Activated CD4-positive, alpha-beta T cell treated with anti-CD3 and anti-CD28 coated beads for 36 hours (primary cell): ENCODE measurements at places on chromosomes 1 and 21. TPM values are rescaled to one million over a fixed set of nuclear protein-coding genes. Genes with fewer than 3 reads are reported as not detected.

DNA sequence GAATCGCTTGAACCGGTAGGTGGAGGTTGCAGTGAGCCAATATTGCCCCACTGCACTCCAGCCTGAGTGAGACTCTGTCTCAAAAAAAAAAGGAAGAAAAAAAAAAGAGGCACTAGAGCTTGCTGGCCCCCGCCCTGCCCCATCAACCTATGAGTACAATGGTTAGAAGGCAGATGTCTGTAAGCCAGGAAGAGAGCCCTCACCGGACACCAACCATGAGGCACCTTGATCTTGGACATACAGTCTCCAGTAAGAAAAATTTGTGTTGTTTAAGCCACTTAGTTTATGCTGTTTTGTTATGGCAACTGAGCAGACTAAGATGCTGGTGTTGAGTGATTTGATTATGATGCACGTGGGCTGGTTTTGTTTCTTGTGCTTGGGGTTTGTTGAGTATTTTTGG lies 34.2 kb downstream of the DIP2A start:
- no peak overlapping the region for H3K27ac ChIP-seq
- no peak overlapping the region for H3K4me3 ChIP-seq
- no peak for DNase-seq
- no peaks in the 10 kb centered on the region for H3K27me3 ChIP-seq
- H3K4me1 ChIP-seq: peaks cover 3% of the 10 kb centered on the region
- H3K36me3 ChIP-seq: peaks cover 40% of the 10 kb centered on the region

GRCh38 chr1:43994794-43995790 lies 3.7 kb downstream of the CCDC24 start:
- no peak overlapping the region for H3K4me3 ChIP-seq
- no peaks in the 10 kb centered on the region for H3K27me3 ChIP-seq
- peaks cover 2% of the 10 kb centered on the region for H3K36me3 ChIP-seq
- peaks cover 8% of the 10 kb centered on the region for H3K4me1 ChIP-seq
- no peak overlapping the region for H3K27ac ChIP-seq

DNA sequence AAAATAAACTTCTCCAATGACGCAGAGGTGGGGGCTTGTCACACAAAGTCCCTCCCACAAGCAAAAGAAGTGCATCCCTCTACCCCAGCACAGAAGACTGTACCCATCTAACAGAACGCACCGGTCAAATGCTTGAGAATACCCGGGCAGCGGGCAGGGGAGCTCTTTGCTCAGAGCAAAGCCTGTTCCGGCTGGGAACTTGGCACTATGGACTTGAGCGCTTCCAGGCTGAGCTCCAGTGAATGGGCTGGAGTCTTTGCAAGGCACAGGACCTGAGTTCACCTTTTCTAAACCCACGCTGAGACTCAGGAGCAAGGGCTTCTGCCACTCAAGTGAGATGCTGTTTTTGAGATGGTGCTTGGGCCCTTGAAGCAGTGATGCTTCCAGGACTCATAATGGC lies 20.3 kb downstream of the RHBG start:
- H3K4me3 ChIP-seq: no peak overlapping the region
- peaks cover 26% of the 10 kb centered on the region for H3K27me3 ChIP-seq
- no peak overlapping the region for H3K27ac ChIP-seq
- DNase-seq: no peak
- H3K36me3 ChIP-seq: no peaks in the 10 kb centered on the region
- H3K4me1 ChIP-seq: peaks cover 5% of the 10 kb centered on the region

DNA sequence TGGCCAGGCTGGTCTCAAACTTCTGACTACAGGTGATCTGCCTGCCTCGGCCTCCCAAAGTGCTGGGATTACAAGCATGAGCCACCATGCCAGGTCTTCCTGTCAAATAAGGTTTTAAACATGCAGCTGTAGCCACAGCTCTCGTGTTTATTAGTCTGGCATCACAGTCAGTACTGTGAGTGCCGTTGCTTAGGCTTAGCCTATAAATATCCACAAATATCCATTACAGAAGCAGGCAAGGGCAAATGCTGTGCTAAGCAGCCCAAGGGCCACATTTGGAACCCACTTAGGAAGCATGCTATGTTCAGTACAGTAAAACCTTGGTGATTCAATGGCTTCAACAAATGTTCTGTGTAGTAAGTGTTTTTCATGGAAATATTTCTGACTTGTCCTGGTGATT lies 75.9 kb downstream of the KIF1B start:
- H3K27me3 ChIP-seq: no peaks in the 10 kb centered on the region
- H3K36me3 ChIP-seq: peaks cover 12% of the 10 kb centered on the region
- peaks cover 26% of the 10 kb centered on the region for H3K4me1 ChIP-seq
- no peak overlapping the region for H3K4me3 ChIP-seq
- DNase-seq: no peak

- no peaks in the 10 kb centered on the region for H3K36me3 ChIP-seq
- H3K27me3 ChIP-seq: no peaks in the 10 kb centered on the region
- no peak for DNase-seq
Observed at GRCh38 chr1:185627761-185628501, 106.3 kb upstream of the HMCN1 start.

DNA sequence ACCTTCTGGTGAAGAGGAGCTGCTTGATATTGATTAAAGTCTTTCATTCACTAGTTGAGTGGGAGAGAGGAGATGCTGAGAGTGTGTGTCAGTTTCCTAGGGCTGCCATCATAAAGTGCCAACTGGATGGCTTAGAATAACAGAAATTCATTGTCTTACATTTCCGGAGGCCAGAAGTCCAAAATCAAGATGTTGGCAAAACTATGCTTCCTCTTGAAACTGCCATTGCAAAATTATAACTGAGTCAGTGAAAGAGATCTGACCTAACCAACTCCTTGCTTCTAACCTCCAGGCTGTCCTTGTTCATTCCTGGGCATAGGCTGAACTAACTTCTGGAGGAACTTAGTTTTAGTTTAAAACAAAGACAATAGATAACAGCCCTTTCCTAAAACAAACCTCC lies 47.1 kb downstream of the PTGS2 start:
- H3K36me3 ChIP-seq: no peaks in the 10 kb centered on the region
- no peak for DNase-seq
- H3K4me1 ChIP-seq: no peaks in the 10 kb centered on the region
- no peak overlapping the region for H3K27ac ChIP-seq
- H3K4me3 ChIP-seq: no peak overlapping the region
- peaks cover 5% of the 10 kb centered on the region for H3K27me3 ChIP-seq

DNA sequence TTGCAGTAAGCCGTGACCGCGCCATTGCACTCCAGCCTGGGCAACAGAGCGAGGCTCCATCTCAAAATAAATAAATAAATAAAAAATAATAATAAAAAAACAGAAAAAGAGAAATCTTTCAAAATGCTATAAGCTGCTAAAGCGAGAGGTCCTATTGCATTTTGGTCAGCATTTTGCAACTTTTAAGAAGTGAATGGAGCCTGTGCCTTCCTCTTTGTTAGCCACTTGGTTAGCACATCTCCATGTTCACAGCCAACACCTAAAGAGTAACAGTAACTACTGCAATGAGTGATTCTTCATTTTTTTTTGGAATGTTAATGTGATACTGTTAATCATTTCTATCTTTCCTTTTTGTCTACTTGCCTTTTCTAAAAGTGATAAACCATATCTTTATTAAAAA lies 80.6 kb downstream of the ERG start:
- H3K27me3 ChIP-seq: peaks cover 4% of the 10 kb centered on the region
- H3K4me3 ChIP-seq: no peak overlapping the region
- no peaks in the 10 kb centered on the region for H3K4me1 ChIP-seq
- DNase-seq: no peak

DNA sequence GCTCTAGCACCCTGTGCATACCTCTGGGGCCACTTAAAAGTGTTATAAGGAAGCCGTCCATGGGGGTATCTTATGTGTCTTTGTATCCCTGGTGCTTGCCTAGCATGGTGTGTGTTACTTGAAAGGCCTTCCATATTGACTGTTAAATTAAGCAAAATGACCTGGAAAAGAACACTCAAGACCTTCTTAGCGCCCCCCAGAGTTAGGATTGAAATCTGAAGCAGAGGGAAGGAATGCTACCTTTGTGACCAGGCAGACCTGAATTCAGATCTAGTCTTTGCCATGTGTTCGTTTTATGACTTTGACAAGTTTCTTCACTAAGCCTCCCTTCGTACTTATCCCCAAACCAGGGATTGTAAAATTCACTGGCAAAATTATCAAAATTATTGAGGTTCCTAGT lies 59.9 kb downstream of the SLC22A15 start:
- H3K4me3 ChIP-seq: no peak overlapping the region
- peaks cover 2% of the 10 kb centered on the region for H3K27me3 ChIP-seq

GRCh38 chr1:98989556-98989907 lies 15.1 kb downstream of the PLPPR5 start:
- H3K4me3 ChIP-seq: no peak overlapping the region
- no peak overlapping the region for H3K27ac ChIP-seq
- H3K36me3 ChIP-seq: no peaks in the 10 kb centered on the region
- DNase-seq: no peak
- H3K4me1 ChIP-seq: peaks cover 10% of the 10 kb centered on the region
- no peaks in the 10 kb centered on the region for H3K27me3 ChIP-seq

- H3K27me3 ChIP-seq: peaks cover 9% of the 10 kb centered on the region
- H3K36me3 ChIP-seq: no peaks in the 10 kb centered on the region
- H3K4me3 ChIP-seq: no peak overlapping the region
- no peak overlapping the region for H3K27ac ChIP-seq
Observed at GRCh38 chr1:119782631-119783325, 14.1 kb upstream of the HMGCS2 start.

GRCh38 chr1:73899311-73899710 lies 298.7 kb downstream of the LRRIQ3 start:
- H3K27me3 ChIP-seq: no peaks in the 10 kb centered on the region
- no peak for DNase-seq
- H3K27ac ChIP-seq: no peak overlapping the region
- H3K4me3 ChIP-seq: no peak overlapping the region
- no peaks in the 10 kb centered on the region for H3K36me3 ChIP-seq
- H3K4me1 ChIP-seq: no peaks in the 10 kb centered on the region

DNA sequence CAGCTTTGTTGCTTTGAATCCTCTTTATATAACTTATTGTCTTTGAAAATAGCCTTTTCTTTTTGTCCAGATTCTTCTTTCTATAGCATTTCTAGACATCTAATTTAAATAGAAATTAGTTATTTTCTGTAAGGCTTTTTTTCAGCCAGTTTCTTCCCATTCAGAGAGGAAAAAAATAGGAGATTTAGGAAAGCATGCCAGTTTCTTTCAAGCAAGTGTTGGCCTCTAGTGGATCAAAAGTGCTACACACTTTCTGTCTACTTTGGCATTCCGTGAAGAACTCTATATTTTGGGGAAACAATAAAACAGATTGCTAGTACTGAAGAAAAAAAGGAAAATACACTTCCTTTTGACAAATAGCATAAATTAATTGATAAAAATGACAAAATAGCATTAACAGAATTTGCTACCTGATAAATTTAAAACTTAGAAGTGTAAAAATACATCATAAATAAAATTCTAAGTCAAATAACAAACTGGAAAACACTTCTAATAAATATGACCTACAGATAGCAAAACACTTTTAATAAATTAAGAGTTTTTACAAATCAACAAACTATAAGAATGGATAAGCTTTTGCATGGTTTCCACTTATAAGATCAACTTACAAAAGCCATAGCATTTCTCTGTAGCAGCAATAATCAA lies 13.1 kb upstream of the EXO1 start:
- no peak overlapping the region for H3K27ac ChIP-seq
- DNase-seq: no peak
- H3K27me3 ChIP-seq: peaks cover 7% of the 10 kb centered on the region

DNA sequence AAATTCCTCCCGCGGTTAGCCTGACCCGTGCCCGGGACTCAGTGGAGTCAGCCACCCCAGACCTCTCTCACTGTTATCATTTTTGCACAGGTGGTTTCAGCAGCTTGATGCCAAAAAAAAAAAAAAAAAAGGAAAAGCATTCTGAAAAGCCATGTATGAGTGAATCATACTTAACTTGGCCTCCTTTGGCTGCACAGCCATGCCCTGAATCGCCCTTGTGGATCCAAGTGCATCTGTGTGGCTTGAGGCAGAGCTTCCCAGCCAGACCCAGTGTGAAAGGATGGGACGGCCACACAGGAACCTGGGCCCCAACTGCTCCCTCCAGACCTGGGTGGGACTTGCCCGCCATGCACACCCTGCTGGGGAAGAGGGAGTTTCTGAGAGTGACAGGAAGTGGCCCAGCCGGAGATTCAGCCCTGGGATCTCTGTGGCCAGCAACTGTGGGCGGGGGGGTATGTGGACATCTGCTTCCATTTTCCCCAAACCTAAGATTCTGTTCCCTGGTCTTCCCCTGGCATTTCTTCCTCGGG lies 8.6 kb downstream of the YBEY start:
- peaks cover 9% of the 10 kb centered on the region for H3K4me1 ChIP-seq
- H3K27ac ChIP-seq: no peak overlapping the region
- DNase-seq: no peak
- peaks cover 20% of the 10 kb centered on the region for H3K36me3 ChIP-seq
- no peak overlapping the region for H3K4me3 ChIP-seq

GRCh38 chr1:64574301-64574700 lies 104.4 kb downstream of the CACHD1 start:
- no peak overlapping the region for H3K27ac ChIP-seq
- H3K4me3 ChIP-seq: no peak overlapping the region
- no peaks in the 10 kb centered on the region for H3K36me3 ChIP-seq
- H3K4me1 ChIP-seq: no peaks in the 10 kb centered on the region
- H3K27me3 ChIP-seq: no peaks in the 10 kb centered on the region

DNA sequence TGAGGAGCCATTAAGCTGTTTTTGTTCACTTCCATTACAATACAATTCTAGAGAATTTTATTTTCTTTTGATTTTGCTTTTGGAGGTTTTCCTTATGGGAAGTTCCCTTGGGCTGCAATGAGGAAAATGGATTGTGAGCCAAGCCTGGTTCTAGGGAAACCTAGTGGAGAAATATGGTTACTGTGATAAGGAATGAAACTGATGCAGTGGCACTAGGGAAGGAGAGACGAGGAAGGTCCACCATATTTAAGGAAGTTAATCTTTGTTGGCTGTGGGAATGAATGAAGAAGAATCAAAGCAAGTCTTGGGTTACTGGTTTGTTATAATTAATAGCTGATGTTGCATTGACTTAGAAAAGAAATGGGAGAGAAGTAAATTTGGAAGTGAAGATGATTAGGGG lies 28.4 kb downstream of the CHML start:
- H3K27ac ChIP-seq: no peak overlapping the region
- DNase-seq: no peak
- H3K4me1 ChIP-seq: peaks cover 14% of the 10 kb centered on the region
- no peak overlapping the region for H3K4me3 ChIP-seq

DNA sequence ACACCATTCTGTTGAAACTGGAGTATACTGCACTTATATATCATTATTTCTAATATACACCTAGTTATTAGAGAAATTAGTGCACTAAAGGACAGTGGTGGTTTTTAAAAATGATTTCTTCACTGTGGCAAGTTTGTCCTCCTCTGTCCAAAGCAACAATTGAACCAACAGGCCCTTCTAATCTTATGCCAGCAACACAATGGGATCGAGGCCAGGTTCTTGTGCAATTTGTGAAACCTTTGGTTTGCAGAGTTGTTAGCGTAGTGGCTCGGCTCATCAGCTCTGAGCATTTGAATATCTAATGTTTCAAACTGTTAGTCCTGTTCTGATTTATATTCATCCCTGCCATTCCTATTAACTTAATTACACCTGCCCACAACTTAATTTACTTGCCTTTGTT lies 9.9 kb upstream of the LRRC39 start:
- H3K36me3 ChIP-seq: peaks cover 5% of the 10 kb centered on the region
- H3K4me3 ChIP-seq: no peak overlapping the region
- H3K27me3 ChIP-seq: no peaks in the 10 kb centered on the region
- no peak overlapping the region for H3K27ac ChIP-seq
- H3K4me1 ChIP-seq: peaks cover 3% of the 10 kb centered on the region

Gene GUCA2B
- total RNA-seq: not detected

Gene OR2T11
- not detected for total RNA-seq

Gene NBL1
- total RNA-seq: 10.7 TPM

Gene TENT5C
- 6.4 TPM for total RNA-seq

Gene S100A1
- total RNA-seq: not detected

Gene HSD3B1
- total RNA-seq: not detected

Gene STXBP3
- total RNA-seq: 39.3 TPM

Gene SEC22B
- total RNA-seq: 20.4 TPM
